Left ventricle myocardium inferior (tissue), 1 donor: ENCODE measurements at places on chromosomes 2 and 18. TPM values are rescaled to one million over a fixed set of nuclear protein-coding genes. Genes with fewer than 3 reads are reported as not detected.

DNA sequence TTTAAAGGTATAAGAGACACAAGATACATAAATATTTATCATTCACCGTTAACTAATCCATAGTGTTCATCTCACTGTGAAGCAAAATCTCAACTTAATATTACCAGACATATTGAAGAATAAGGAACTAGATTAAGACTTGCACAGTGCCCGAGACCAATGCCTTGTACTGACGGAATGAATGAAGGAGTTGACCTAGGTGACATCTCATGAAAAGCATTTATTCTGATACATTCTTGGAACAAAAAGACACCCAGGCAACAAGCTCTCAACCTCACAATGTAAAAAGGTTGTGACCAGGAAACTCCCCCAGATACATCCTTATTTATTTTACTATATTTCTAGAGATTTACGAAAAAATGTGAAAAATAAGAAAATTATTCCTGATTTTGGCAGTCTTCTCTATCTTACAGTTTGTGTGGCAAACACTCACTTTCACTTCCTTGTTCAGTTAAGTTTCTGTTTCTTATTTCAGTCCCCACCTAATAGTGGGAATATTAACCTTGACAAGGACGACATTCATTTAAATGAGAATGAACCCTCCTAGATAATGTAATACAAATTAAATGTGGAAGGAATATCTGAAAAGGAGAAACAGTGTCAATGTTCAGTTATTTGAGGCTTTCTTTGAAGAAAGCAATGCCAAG lies 28.4 kb downstream of the M1AP start:
- DNase-seq = no peak

- DNase-seq = no peak
Observed at GRCh38 chr2:207264310-207264709, 98.6 kb upstream of the KLF7 start.

CCL20 gene
- total RNA-seq = not detected

DNA sequence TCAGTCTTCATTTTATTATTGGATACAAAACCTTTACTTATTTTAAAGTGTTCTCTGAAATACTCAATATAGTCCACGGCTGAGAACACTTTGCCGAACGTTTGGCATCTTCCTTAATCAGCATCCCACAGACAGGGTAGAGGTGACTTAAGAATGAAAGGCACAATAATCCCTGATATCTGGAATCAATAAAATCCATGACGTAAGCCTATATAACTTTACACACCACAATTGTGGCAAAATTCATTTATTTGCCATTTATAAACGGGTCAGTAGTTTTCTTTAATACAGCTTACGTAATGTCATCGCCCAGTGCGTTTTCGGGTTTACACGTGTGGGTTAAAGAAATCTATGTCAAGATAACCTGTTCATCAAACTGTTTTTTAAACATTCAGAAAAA lies 1.3 kb downstream of the MGAT4A start:
- DNase-seq = no peak

DNA sequence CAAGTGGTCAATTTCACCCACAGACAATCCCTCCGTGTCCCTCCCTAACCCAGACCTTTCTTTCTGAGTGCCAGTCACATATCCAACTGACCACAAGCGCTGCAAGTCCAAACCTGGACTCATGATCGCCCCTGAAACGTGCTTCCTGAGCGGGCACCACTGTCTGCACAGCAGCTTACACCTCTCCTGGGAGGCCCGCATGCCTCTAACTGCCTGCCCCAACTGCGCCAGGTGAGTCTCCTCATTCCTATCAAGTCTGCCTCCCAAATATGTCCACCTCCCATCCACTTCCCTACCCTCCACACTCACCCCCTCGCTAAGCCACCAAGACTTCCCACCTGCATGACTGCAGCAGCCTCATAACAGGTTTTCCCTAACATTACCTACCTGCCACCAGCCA lies 33.4 kb downstream of the COL4A4 start:
- no peak for DNase-seq

DNA sequence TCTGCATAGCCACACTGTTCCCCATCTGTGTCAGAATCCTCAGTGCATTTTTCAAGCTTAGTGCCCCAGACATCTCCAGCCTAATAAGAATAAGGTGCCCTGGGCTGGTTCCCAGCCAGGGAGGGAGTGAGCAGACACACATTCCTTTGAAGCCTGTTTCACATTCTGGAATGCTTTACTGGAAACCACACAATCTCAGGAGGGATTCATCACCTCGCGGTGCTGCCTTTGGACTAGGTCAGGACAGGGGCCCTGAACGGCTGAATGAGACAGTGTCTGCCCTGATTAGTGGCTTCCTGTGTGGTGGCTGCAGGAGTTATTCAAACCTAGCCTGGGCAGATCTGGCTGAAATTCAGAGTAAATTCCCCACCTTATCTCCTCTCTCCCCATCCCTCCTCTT lies 108.0 kb upstream of the LDAH start:
- no peak for DNase-seq

- no peak for DNase-seq
Observed at GRCh38 chr2:235544689-235544969, 50.8 kb downstream of the AGAP1 start.

DNA sequence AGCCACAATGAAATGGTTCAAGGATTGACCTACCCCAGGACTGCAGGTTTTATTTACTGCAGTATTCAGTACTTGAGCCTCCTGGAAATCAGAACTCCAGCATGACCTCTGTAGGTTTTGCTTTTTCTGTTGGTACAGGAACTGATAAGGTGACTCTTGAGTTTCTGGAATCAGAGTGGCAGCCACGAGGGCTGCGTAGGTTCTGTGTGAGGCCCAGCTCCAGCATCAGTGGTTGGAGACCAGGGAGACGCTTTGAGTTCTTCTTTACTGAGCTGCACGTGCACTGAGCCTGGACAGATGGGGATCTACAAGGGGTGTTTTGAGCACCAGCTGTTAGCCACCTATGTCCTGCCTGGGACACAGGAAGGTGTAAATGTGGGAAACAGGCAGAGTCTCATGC lies 222.7 kb upstream of the EPAS1 start:
- DNase-seq = no peak

RBM44 gene
- 0.27 TPM for total RNA-seq

LYPD1 gene
- total RNA-seq = not detected
